ENCODE measurements at places on chromosomes 3 and 15. TPM values are rescaled to one million over a fixed set of nuclear protein-coding genes. Genes with fewer than 3 reads are reported as not detected.

GRCh38 chr3:129973853-129974563, 512 bp upstream of the TRH start:
- no peaks in the 10 kb centered on the region for H3K36me3 ChIP-seq
- H3K4me3 ChIP-seq = peak overlapping the region; percentile 30
- H3K4me1 ChIP-seq = peaks cover 15% of the 10 kb centered on the region
- DNase-seq = no peak

DNA sequence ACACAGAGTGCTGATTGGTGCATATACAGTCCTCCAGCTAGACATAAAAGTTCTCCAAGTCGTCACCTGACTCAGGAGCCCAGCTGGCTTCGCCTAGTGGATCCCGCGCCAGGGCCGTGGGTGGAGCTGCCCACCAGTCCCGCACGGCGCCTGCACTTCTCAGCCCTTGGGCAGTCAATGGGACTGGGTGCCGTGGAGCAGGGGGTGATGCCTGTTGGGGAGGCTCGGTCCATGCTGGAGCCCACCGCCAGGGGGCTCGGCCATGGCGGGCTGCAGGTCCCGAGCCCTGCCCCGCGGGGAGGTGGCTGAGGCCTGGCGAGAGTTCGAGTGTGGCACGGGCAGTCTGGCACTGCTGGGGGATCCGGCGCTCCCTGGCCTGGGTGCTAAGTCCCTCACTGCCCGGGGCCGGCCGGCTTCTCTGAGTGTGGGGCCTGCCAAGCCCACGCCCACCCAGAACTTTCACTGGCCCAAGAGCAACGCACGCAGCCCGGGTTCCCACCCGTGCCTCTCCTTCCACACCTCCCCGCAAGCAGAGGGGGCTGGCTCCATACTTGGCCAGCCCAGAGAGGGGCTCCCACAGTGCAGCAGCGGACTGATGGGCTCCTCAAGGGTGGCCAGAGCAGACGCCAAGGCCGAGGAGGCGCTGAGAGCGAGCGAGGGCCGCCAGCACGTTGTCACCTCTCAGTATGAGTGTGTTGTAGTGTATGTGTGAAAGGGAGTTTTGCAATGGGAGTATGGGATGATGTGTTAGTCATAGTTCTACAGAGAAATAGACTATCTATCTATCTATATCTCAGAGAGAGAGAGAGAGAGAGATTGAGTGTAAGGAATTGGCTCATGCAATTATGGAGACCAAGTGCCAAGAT, 69.0 kb downstream of the UBE2E2 start:
- H3K4me3 ChIP-seq = no peak overlapping the region
- DNase-seq = no peak
- no peaks in the 10 kb centered on the region for H3K36me3 ChIP-seq
- H3K4me1 ChIP-seq = no peaks in the 10 kb centered on the region

- H3K4me1 ChIP-seq = peaks cover 59% of the 10 kb centered on the region
- H3K36me3 ChIP-seq = peaks cover 5% of the 10 kb centered on the region
- H3K4me3 ChIP-seq = peak overlapping the region; percentile 88
- peak overlapping the region; percentile 80 for H3K27ac ChIP-seq
- H3K27me3 ChIP-seq = no peaks in the 10 kb centered on the region
- DNase-seq = peak; percentile 55
Measured at GRCh38 chr3:12966847-12967605, 106.2 kb downstream of the IQSEC1 start.

- no peaks in the 10 kb centered on the region for H3K4me1 ChIP-seq
- no peaks in the 10 kb centered on the region for H3K36me3 ChIP-seq
- no peak overlapping the region for H3K4me3 ChIP-seq
- H3K27me3 ChIP-seq = no peaks in the 10 kb centered on the region
Measured at GRCh38 chr3:6551165-6551564, 309.8 kb upstream of the GRM7 start.

- no peak overlapping the region for H3K4me3 ChIP-seq
- H3K27ac ChIP-seq = no peak overlapping the region
- no peak for DNase-seq
- H3K4me1 ChIP-seq = no peaks in the 10 kb centered on the region
- H3K36me3 ChIP-seq = peaks cover 29% of the 10 kb centered on the region
Measured at GRCh38 chr3:186965141-186965879, 35.0 kb downstream of the ST6GAL1 start.

- peaks cover 32% of the 10 kb centered on the region for H3K36me3 ChIP-seq
- no peaks in the 10 kb centered on the region for H3K27me3 ChIP-seq
- peak overlapping the region; percentile 53 for H3K27ac ChIP-seq
- no peak overlapping the region for H3K4me3 ChIP-seq
- DNase-seq = no peak
Measured at GRCh38 chr15:64503197-64503596, 42.8 kb downstream of the ZNF609 start.

DNA sequence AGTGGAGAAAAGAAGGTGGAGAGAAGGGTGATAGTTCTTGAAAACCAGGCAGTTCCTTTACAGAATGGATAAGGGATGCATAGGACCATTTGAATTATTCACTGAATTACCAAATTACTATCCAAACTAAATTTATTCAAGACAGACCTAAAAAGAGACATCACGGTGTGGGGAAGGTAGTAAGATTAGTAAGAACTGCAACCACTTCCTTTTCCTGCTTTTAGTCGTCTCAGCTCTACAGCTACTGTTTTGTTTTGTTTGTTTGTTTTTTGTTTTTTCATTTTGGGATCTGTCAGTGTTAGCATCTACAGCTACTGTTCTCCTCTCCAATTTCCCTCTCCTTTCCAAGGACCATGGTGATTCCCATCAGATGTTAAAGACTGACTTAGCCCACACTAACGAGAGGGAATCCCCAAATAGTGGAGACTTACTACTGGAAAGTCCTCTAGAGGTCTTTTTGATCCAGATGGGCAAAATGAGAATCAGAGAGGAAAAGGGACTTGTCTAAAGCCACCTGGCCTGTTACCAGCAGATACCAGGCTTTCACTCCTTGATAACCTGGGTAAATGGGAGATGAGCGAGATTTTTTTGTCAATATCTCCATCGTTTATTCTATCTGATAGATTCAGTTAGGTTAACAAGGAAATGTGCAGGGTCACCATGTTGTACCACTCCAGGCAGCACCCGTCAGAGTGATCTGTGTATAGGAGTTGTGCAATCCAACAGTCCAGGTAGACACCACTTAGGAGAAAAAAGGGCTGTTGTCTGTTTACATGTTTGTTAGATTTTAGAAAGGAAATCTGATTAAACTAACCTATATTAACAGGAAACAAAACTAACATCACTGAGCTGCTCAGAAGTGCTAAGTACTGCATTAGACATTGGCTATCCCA, 6.0 kb downstream of the HCLS1 start:
- no peak for DNase-seq
- no peaks in the 10 kb centered on the region for H3K27me3 ChIP-seq
- peaks cover 14% of the 10 kb centered on the region for H3K36me3 ChIP-seq
- H3K27ac ChIP-seq = no peak overlapping the region
- H3K4me1 ChIP-seq = peaks cover 12% of the 10 kb centered on the region

- H3K27me3 ChIP-seq = no peaks in the 10 kb centered on the region
- no peak overlapping the region for H3K27ac ChIP-seq
- peak; percentile 72 for DNase-seq
- no peaks in the 10 kb centered on the region for H3K4me1 ChIP-seq
Measured at GRCh38 chr3:137946356-137946973, 63.5 kb upstream of the CLDN18 start.

Gene GP5
- 0.38 TPM for total RNA-seq

Gene C3orf20
- total RNA-seq = not detected

Gene CCDC80
- total RNA-seq = 148 TPM

Gene UBAP1L
- total RNA-seq = 4.1 TPM

Data from lower lobe of right lung (tissue), 2 donors.